ENCODE measurements at places on chromosomes 2 and 18.

- no peak for DNase-seq
These were observed 111.7 kb downstream of the PARD3B start for GRCh38 chr2:204657024-204657423.

- no peak for DNase-seq
These were observed 35.8 kb downstream of the MTCL1 start for GRCh38 chr18:8741117-8741516.

GRCh38 chr2:44705356-44705755 lies 236.1 kb upstream of the SIX3 start:
- DNase-seq, result no peak

- DNase-seq, result no peak
These were observed 5.4 kb downstream of the AGXT start for GRCh38 chr2:240873805-240874714.

DNA sequence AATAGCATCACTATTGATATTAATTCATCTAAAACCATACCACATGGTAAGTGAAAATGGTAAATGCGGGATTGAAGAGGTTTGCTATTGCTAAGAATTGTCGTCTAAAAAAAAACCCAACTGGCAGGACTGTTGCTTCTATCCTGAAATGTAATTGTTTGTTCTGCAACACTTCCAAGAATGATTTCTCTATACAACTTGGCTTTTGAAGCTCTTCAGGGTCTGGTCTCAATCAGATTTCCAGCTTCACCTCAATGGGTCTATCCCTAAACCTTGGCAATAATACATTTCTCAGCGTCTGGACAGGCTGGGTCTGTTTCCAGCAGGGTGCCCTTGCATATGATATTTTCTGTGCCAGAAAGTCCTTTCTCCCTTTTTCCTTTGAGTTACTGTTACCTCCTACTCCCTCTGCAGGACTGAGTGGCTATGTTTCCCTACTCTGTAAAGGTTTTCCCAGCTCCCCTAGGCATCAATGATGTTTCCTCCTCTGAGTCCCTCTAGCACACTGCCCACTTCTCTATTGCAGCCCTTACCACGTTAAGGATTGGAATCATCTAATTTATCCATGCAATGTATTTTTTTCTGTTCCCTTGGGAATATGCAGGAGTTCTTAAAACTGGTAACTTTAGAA lies 118.2 kb upstream of the REV1 start:
- DNase-seq, result no peak

DNA sequence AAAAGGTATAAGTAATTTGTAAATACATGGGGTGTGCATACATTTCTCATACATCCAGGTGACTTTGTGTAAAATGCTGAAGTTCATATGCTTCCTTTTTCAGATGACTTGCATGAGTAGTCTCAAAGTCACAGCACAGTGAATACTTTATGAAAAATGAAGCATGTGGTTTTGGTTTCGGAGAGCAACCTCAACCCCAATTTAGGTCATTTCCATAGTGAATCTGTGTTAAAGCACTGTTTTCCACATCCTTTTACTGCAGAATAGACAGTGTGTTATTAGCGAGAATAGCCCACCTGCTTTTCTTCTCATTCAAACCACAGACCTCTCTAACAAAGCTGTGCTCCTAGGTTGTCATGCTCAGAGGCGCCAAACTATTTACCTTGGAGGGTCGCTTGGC lies 204.4 kb upstream of the RASGRP3 start:
- DNase-seq, result no peak

- no peak for DNase-seq
These were observed 147.8 kb downstream of the TMEM18 start for GRCh38 chr2:529424-529823.

DNA sequence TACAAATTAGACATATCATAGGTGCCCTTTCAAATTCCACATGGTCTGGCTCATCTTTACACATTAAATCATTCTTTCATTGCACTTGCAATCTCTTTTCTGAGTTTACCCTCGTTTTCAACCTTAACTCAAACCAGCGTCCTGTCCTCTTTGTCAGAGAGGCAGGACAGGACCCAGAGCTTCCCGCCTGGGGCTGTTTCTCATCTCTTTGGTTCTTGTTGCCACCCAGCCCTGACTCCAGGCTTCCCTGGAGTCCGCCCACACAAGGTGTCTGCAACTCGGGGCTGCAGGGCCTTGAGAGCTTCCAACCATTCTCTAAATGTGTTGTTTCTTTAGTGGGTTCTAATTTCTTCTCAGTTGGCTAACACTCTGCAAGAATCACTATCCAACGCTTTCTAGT lies 24.4 kb downstream of the RBMS1 start:
- DNase-seq, result no peak

- no peak for DNase-seq
These were observed 442.3 kb upstream of the HNMT start for GRCh38 chr2:137521653-137522619.

- no peak for DNase-seq
These were observed 18.1 kb upstream of the SPP2 start for GRCh38 chr2:234032279-234032856.

DNA sequence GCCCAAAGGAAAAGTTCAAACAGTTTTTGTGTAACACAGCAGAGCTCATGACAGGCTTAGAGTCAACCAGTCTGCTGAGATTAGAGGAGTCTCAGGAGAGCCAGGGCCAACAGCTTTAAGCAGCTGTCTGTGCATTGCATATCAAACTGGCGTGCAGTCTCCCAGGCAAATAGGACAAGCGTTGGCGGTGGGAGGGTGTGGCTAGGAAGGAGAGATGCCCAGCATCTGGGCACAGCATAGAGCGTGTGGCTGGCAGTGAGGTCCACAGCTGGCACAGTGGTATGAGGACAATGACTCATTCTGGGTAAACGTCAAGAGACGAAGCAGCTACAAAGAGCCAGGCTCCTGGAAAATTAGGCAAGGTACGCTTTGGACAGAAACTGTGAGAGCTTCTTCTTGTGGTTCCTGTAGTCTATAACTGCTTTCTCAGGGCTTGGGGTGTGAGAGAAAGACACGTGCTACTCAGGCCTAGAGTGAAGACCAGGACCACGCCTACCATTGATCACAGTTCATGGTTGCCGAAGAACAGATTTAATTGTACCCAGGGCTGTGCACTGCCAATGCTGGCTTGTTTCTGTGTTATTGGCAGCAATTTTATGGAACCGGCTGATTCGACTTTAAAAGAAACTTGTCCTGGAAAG lies 14.8 kb downstream of the ZAP70 start:
- DNase-seq, result no peak

DNA sequence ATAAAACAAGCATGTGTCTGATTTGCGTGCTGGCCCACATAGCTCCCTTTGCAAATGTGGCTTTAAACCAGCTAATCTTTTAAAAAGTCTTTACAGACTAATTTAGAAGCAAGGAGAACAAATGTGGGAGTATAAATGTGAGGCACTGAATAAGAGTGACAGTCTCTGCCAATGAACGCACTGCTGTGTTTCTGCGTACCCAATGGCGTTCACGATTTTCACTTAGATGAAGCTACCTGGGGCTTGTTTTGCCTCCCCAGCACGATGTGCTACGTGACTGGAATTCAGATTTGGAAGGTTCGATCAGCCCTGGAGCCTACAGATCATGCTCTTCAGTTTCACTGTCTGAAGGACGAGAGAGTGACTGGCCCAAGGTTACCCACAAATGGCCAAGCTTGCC lies 10.8 kb upstream of the CRACDL start:
- DNase-seq, result no peak

DNA sequence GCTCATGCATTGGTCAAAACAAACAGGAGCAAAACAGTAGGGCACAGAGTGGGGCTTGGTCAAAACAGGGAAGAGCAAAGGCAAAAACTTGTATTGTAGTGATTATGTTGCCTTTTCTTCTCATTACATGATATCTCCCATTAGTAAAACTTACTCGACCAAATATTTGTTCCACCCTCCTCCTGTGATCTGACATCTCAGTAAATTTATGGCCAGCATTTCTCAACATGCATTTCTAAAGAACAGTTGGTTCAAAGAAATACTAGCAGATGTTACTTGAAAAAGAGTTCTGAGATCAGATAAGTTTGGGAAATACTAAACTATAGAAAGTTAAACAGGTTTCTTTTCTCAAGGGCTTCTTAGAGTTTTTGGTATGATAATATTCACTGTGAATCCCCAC lies 423.1 kb downstream of the FIGN start:
- no peak for DNase-seq

GRCh38 chr2:47651296-47651695 lies 131.6 kb upstream of the MSH6 start:
- no peak for DNase-seq

DNA sequence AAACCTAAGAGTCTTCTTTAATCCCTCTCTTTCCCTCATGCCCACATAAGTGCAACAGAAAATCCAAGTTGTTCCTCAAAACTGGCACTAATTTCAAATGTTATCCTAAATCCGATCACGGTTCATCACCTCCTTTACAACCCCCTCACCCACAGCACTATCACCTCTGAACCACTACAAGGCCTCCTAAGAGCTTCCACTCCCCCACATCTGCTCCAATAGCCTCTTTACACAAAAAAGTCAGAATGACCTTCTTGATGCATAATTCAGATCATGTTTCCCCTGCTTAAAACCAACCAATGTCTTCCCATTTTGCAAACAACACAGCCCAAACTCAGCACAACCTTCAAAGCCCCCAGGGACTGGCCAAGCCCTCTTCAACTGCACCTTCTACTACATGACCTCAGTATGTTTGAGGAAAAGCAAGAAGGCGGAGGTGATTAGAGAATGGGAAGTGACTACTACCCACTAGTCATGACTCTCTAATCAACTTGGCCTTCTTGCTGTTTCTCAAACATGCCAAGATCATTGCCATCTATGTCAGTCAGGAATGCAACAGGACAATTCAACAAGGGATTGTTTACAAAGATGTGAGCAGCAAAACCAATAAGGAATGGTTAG lies 34.6 kb upstream of the GCC2 start:
- DNase-seq, result no peak

DNA sequence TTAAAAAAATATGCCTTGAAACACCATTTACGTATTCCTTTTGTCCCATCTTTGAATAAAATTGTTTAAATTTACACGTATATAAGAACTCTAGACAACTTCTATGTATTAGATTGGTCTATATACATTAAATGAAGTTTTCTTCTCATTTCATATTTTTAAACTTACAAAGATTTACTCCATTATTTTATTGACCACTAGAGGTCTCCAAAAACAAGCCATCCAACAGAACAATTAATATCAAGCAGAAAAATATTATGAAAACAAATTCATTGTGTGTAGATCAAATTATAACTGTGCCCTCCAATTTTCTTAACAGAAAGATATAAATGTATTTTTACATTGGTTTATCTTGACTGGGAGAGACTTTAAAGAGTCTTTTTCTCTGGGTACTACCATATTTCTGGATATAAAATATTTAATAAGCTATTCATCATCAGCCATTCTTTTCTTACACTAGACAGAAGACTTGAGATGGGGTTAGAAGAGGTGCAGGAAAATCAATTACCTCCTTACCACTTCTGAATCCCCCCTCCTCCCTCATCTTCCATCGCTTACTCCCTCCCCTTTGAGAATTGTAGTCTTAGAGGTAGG lies 66.5 kb downstream of the DPP4 start:
- DNase-seq, result no peak

DNA sequence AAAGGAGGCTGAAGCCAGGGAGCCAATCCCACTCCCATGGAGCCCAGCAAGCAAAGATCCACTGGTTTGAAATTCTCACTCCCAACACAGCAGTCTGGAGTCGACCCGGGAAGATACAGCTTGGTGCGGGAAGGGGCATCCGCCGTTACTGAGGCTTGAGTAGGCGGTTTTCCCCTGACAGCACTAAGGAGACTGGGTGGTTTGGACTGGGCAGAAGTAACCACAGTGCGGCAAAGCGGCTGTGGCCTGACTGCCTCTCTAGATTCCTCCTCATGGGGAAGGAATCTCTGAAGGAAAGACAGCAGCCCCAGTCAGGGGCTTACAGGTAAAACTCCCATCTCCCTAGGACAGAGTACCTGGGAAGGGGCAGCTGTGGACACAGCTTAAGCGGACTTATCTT lies 261.6 kb upstream of the KYNU start:
- DNase-seq, result no peak

- no peak for DNase-seq
These were observed 245.4 kb downstream of the INSIG2 start for GRCh38 chr2:118333664-118334063.

- DNase-seq, result peak; percentile 2
These were observed 193.4 kb downstream of the TDRD15 start for GRCh38 chr2:21317131-21317530.

DNA sequence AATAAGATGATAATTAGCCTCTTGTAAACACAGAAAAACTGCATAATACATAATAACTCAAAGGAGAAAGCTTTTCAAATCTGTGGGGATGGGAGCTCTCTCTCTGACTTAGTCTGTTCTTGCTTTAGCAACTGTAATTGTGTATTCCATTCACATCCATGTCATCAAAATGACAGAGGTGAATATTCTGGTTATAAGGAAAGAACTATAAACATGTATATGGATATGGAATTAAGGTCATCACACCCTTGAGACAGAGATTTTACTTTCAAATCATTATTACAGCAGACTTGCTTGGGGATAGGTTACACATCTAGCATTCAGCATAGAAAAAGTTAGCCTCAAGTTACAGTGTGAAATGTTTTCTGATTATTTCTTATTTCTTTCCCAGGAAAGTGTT lies 497.7 kb downstream of the LRP1B start:
- no peak for DNase-seq

GRCh38 chr18:75621818-75622217 lies 194.3 kb upstream of the SMIM21 start:
- DNase-seq, result no peak

DNA sequence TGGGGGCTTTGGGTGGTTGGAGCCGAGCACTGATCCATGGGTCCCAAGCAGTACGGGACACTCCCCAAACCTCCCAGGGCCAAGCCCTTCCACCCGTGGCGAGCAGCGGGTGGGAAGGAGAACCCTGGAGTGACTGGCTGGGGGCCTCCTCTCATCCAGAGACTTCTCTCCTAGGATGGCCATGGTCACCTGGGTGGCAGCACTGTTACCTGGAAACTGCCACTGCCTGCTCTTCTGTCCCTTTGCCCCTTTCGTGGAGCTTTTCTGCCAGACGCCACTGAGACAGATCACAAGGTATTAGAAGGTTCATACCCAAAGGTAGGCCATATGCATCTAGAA lies 26.9 kb downstream of the CENPO start:
- no peak for DNase-seq

DNA sequence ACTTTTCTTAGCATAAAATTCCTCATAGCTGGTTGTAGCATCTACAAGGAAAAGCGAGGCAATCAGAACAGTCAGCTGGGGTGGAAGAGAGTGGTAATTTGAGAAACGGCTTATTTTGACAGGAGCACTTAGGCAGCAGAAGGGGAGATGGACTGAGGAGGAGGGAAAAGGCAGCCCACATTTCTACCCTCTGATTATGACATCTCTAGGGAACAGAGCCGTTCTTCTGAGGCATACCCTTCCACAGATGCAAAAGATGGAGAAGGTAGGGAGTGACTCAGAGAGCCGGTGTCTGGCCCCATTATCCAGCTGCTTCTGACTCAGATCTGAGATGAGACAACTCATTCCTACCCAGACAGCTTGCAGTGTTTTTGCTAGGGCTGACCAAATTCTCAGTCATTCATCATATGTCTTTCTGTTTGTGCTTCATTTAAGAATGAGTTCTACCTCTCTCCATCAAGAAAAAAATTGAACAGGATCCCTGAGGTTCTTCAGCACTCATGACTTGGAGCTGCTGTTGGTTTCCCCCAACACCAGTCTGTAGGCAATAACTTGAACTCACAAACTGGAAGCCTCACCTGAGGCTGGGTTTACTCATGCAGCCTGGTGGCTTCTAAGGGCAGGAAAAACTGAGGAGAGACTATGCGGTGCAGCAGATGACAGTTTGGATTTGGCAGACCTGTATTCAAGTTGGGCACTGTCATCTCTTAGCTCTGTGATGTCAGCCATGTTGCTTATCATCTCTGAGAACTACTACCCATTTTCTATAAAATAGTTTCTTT lies 15.9 kb upstream of the SEC11C start:
- no peak for DNase-seq

GRCh38 chr2:173402405-173402974 lies 47.8 kb downstream of the CDCA7 start:
- peak; percentile 49 for DNase-seq
